Hepatocyte (in vitro differentiated cells): ENCODE measurements at places on chromosomes 11 and 22.

DNA sequence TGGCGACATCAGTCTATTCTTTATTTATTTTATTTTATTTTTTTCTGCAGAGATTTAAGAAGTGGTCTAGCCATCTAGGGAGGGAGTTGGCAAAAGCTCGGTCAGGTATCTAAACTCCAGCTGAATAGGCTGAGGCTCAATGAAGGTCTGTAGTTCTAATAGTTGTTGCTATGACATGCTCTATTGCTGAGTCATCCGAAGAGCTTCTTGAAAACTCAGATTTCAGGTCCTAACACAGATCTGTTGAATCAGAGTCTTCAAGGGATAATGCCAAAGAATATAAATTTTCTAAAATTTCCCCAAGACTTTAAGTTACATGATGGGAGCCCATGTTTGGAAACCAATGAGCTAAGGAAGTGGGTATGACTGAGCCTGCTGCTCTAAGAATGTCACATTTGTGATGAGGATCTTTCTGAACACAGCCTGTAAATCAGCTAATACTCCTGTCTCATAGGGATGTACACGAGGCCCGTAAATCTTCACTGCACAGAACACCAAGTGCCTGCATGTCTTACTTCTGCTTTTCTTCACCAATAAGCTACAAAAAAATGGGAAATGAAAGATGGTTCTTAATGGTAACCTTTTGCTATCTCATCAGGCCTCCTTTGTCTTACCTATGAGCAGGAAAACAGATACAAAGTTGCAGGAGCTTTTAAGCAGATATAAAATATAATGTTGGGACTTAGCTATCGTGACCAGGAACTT is 901.4 kb upstream of the API5 start:
- DNase-seq, result peak; percentile 5

DNA sequence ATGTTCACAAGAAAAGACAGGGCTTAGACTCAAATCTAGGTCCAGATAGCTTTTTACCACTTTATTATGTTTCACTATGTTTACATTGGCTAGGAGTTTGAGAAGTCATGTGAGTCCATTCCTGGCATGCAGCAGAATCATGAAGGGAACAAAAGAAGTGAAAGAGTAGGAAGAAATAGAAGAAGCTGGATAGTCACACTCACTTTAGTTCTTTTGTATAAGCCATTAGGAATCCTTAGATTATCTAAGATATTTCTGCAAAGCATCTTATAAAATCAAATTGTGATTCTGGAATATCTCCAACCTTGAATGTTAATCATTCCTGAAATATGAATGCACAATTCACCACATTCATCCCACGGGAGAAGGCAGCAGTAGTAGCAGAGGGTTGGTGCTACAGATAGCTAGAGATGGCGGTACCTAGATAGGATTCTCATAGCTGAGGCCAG is 31.9 kb downstream of the MAML2 start:
- peak; percentile 34 for DNase-seq

DNA sequence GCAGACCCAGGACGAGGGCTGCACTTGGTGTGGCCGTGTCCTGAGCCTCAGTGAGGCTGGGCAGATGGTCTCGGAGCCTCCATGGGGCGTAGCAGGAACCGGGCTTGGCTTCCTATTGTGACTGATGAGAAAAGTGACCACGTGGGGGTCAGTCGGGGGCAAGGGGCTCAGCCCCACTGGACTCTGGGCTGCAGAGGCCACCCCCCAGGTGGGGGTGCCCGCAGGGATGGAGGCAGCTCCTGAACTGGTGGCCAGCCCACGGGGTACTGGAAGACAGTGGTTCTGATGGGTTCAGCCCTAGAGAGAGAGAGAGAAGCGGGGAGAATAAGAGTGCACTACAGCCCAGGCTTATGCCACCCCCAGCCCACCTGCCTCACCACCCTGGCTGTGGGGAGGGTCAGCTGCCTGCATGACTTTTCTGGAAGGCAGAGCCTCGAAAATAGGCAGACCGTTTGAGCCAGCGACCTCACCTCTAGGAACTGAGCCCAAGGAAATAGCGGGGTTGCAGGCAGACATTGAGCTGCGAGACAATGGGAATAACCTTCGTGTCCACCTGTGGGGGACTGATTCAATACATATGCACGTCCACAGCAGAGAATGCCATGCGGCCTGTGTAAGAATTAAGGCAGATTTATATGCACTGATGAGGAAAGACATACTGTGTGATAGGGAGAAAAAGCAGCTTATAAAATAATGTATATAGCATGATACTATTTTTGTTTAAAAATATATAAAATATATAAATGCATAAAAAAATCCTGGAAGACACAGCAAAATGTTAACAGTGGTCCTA is 11.5 kb downstream of the CABP7 start:
- DNase-seq, result no peak

DNA sequence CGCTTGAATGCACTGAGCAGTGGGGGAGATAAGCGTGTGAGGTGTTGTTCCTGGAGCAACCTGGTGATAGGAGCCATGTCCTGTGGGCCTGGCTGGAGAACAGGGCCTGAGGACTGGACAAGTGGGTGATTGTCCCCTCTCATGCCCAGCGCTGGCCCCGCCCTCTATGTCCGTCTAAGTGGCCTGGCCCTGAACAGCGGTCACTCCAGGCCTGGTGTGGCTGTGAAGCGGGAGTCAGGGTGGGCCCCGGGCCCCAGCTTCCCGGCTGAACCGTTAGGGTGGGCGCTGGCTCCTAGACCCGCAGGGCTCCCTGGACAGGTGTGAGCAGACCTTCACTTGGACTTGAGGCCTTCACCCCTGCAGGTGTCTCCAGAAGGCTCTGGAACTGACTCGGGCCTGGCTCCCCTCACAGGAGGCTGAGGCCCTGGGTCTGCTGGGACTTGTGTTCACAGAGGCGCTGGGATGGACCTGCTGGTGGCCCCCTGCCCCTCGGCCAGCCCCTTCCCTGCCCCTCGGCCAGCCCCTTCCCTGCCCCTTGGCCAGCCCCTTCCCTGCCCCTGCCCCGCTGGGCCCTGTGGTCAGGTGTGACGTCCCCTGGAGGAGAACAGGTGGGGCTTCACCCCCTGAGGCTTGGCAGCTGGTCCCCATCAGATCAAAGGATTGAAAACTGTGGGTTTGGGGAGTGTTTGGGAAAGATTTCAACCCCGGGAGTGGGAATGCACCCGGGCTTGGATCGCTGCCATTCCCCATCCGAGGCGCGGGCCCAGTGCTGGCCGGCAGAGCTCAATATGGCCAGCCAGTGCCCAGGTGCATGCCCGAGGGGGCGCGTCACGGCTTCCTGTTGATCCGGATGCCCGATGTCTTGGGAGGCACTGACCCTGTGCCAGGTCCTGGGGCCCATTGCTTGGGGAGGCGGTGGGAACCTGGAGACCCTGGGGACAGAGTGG is 3.2 kb upstream of the MUC6 start:
- no peak for DNase-seq

- no peak for DNase-seq
These were observed 64.8 kb downstream of the CADM1 start for GRCh38 chr11:115439385-115439784.

- no peak for DNase-seq
These were observed 99.0 kb upstream of the HSD17B12 start for GRCh38 chr11:43581370-43582023.

DNA sequence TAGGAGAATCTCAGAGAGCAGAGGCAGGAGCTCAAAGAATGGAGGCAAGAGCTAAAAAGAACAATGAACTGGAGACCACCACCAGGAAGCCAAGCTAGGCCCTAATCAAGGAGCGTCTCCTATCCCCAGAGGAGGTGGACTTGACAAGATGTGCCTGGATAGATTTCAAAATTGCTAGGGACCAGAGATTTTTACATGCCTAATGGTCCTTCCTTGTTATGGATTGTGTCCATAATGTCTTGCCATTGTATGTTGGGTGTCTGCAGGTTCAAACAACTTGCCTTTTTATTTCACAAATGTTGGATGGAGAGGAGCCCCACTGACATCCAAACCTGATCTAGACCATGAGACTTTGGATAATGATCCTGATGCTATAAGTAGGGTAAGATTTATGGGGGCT is 88.2 kb upstream of the TP53I11 start:
- no peak for DNase-seq

GRCh38 chr11:108871152-108871551 is 206.3 kb downstream of the DDX10 start:
- DNase-seq, result peak; percentile 33

DNA sequence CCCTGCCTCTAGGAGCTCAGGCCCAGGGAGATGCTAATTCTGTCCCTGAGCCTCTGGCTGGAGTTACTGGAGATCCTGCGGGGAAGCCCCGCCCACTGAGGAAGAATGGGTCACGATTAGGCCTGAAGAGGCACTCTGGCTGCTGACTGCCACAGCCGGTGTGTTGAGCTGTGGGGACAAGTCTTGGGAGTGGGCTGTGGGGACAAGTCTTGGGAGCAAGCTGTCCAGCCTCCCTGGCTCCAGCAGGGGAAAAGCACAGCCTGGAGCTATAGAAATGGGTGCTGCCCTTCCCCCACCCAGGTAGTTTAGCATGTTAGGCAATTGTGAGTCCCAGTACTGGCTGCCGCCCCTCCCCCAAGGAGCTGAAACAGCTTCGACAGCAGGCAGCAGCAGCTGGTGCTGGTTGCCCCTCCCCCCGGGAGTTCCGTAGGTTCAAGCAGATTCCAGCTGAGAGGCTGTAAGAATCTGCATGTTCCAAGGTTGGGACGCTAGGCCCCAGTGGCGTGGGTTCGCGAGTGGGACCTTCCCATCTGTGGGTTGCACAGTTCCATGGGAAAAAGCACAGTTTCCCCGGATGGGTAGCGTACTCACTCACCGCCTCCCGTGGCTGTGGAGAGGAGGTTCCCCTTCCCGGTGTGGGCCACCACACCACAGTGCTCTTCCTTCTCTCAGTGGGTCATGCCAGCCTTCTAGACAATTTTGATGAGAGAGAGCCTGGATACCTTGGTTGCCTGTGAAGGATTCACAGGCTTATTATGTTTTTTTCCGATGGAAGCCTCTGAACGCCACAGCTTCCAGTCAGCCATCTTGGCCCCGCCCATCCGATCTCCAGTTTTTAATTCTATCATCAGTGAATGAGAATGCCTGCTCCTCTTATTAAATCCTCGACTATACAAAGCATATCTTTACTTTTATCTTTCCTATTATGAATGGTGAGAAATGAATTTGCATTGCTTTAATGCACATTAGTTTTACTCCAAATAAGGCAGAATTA is 61.5 kb downstream of the MSANTD4 start:
- peak; percentile 5 for DNase-seq

DNA sequence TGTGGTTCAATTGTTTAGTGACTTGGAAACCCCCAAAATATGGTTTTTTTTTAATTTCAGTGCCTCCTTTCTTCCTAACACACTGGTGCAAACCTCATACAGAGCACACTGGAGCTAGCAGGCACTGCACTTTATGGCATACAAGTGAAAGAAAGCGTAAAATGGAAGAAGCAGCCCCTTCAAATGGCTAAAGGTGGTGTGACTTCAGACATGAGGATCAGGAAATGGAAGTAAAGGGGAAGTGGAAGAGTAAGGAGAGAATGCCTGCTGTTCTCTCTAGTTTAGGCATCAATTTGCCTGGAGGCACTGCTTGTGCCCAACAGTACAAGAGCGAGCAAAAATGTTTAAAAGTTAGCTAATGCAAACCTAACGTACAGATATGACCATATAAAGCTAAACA is 5.7 kb downstream of the RSF1 start:
- DNase-seq, result no peak

GRCh38 chr11:128786507-128786906 is 80.6 kb downstream of the KCNJ1 start:
- DNase-seq, result no peak

GRCh38 chr22:32005453-32005852 is 37.6 kb upstream of the SLC5A1 start:
- DNase-seq, result peak; percentile 66

GRCh38 chr11:117670443-117670842 is 126.6 kb downstream of the DSCAML1 start:
- no peak for DNase-seq

GRCh38 chr22:28773461-28773867 is 969 bp downstream of the CCDC117 start:
- no peak for DNase-seq

DNA sequence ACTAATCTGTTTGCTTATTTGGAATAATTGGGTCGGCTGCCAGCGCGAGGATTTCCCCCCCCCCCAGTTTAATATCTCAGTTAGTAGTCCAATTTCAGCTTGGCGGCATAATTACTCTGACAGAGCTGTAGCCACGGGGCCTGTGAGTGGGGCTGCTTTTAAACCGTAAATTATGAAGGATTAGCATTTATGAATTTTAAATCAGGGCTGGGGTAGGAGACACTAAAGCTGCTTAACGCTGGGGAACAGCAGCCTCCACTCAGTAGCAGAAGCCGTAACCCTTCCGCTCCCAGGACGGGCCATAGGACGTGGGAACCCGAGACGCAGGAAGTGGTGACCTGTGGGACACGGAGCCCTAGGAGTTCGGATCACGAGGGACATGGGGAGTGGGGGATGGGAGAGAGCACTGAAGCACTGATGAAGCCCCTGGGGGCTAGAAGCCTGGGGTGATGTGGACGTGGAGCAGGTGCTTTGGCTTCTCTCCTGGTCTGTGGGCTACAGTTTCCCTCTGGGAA is 66.2 kb upstream of the LMO1 start:
- DNase-seq, result no peak

DNA sequence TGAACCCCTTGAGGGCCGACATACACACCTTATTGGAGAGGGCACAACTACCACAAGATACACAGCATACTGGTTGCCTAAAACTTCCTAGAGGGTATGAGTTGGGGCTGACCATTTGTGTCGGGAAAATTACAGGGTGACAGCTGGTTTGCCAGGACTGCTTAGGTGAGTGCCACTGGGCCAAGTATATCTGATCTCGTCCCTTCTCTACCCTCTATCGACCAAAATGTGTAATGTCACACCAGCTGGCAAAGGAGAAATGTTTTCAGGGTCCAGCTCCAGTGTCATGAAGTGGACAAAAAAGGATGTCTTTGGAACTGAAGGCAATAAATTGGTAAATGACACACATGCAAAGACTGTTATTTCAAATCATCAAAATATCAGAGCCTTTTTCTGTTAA is 126.1 kb downstream of the PGR start:
- no peak for DNase-seq
